ENCODE measurements at places on chromosomes 12 and 14.

DNA sequence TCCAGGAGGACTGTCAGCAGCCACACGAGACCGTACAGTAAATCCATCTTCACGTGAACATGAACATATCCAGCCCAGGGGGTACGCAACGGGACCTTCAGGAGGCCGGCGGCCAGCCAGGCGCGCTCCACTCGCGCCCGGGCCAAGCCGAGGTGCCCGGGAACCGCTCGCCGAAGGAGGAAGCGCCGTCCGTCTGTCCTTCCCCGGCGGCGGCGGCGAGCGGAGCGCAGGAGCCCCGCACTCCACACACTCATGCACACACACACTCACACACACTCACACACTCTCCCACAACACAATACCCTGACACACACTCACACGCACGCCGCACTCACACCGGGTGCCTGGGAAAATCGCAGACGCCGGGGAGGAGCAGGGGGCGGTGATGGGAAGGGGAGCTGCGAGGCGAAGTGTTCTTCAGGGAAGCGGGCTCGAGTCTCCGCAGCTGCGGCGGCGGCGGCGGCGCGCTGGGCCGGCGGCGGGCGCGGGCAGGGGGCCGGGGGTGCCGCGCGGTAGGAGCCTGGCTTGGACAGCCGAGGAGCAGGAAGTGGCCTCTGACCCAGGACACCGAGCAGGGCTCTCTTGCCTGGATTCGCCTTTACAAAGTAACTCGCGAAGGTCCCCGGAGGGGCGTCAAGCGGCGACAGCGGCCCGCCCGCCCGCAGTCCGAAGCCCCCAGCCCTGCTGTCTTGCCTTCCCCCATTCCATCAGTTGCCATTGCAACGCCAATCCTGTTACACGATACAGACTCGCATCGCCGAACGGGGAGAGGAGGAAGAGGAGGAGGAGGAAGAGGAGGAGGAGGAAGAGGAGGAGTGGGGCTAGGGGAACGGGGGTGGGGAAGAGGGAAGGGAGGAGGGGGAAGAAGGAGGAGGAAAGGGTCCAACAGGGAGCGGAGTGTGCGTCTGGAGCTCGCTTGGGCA is 601 bp downstream of the MDGA2 start:
- DNase-seq, result no peak

DNA sequence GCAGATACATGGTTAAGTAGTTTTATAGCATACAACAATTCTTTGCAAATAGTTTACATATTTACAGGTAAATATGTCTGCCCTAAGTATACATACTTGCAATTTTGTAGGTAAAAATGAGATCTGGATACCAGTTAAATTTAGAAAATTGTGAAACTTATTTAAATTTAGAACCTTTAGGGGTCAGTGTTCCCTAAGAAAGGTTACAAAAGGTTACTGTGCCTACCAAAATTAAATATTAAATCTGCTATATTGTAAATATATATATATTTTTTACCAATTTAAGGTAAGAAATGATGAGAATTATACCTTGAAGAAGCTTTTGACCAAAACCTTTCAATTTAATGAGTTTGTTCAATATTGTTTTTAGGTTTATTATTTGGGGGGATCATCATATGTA is 54.0 kb downstream of the MIPOL1 start:
- no peak for DNase-seq

GRCh38 chr14:59229653-59230406 is 41.4 kb downstream of the DAAM1 start:
- DNase-seq, result peak; percentile 16

DNA sequence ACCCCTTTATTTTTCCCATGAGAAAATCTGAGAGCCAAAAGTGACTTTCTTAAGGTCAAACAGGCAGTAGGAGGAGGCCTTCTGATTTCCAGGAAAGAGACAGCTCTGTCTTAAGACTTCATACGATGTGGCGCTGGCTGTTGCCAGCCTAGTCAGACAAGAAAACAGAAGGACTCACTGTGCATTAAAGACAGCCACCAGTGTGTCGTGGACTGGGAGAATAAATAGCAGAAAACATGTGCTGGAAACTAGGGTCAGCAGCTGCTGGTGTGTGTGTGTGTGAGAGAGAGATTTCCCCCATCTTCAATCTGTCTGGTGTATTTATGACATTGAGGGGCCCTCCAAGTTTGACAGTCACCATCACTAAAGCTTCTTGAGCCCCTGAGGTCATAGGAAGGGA is 708.6 kb upstream of the TMEM132C start:
- no peak for DNase-seq

- no peak for DNase-seq
Measured at GRCh38 chr12:120831648-120832267, 72.4 kb downstream of the SPPL3 start.

DNA sequence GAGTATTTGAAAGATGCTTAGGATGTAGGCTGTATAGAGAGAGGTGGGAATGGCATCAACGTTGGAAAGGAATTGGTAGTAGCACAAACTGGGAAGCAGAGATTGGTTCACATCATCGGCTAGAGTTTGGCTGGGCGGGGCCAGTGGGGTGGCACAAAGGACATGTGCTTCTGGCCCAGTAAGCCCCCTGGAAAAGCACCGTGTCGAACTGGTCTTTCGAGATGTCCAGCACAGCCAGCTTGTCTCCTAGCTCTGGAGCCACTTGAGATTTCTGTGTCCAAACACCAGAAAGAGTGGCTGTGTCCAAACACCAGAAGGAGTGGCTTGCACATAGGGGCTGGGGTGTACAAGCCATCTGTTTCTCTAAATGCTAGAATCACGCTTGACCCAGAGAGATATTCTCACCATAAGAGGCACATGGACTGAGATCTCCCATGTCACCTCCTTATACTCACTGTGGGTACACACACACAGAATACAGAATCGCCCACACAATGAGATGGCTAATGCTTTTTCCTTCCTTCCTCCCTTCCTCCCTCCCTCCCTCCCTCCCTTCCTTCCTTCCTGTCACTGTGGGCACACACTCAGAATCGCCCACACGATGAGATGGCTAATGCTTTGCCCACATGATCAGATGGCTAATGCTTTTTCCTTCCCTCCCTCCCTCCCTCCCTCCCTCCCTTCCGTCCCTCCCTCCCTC is 41.8 kb upstream of the KCNK13 start:
- DNase-seq, result no peak

GRCh38 chr14:71408362-71409030 is 501.2 kb downstream of the PCNX1 start:
- DNase-seq, result no peak

DNA sequence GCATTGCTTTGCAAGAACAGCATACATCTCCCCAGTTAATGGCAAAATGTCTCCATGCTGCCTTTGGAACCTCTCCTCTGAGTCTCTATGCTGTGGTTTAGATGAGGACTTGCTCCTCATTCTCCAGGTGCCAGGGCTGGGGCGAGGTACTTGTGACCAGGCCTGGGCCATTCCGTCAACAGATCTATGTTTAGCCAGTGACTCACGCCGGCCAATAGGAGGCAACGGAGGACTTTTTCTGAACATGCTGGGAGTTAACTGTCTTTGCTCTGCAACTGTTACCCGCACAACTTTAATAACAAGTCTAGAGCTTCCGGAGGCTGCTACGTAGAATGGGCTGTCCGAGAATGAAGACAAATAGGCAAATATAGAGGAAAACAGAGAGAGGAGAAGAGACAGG is 214.2 kb downstream of the GLT1D1 start:
- DNase-seq, result no peak

- no peak for DNase-seq
Measured at GRCh38 chr12:25733541-25733940, 180.5 kb upstream of the LMNTD1 start.

GRCh38 chr14:103007555-103007954 is 49.8 kb downstream of the CDC42BPB start:
- DNase-seq, result no peak

DNA sequence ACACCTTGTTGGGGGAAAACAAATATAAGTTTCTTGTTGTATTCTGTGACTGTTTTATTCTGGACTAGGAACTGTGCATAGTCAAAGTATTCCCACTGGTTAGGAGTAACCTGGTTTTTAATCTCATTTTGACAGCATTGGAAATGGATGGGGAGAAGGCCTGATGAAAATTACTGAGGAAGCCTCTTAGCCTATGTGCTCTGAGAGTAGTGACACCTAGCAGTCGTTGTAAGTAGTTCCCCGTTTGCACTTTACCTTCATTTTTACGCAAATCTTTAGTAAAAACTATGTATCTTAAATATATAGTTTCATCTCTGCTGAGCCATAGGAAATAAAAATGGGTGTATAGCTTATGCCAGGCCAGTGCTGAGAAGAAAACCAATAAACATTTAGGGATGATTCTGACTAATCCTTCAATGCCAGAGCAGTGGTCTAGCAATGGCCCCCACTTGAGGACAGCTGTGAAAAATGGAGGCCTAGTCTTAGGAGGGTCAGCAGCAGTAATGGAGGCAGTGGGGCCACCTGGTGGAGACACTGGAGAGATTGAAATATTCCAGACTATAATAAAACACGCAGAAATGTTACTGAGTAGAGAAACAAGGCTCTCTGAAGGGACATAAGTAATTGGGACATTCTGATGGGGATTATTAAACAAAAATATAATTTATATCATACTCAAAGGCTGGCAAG is 133.2 kb upstream of the NOVA1 start:
- no peak for DNase-seq

DNA sequence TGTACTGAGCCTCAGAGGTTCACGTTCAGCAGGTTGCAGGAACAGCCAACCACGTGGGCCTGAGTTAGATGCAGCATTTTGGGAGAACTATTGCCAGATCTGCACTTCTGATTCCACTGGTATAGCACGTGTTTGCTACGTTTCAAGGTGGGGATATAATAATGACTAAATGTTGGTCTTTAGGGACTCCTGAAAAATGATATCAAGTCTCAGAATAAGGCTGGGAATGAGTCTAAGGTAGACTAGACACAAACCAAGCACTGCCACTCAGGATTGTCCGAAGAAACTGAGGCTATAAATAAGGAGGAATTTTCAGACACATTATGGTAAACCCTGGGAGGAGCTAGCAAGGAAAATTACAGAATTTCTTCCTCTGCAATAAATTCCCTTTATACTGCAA is 98.1 kb downstream of the ESR2 start:
- no peak for DNase-seq

DNA sequence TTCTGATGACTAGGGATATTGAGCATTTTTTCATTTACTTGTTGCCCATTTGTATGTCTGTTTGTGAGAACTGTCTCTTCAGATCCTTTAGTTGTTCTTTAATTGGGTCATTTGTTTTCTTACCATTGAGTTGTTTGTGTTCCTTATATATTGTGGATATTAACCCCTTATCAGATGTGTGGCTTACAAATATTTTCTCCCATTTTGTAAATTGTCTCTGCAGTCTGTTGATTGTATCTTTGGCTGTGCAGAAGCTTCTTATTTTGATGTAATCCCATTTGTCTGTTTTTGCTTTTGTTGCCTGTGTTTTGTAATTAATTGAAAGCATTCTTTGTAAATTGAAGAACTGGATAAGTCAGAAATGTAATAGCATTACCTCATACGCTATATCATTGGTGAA is 459.1 kb upstream of the FOXG1 start:
- DNase-seq, result no peak

GRCh38 chr12:14601692-14602478 is 34.2 kb upstream of the PLBD1 start:
- no peak for DNase-seq

GRCh38 chr14:61539631-61540030 is 155.7 kb upstream of the HIF1A start:
- no peak for DNase-seq
